ENCODE measurements at places on chromosomes 2 and 18.
A peak's percentile ranks its signal among the peaks of the same experiment; 100 is the strongest.

GRCh38 chr2:119490653-119491195 lies 33.6 kb downstream of the SCTR start:
- no peak for DNase-seq

GRCh38 chr2:147224070-147224469 lies 620.8 kb upstream of the ACVR2A start:
- no peak for DNase-seq

DNA sequence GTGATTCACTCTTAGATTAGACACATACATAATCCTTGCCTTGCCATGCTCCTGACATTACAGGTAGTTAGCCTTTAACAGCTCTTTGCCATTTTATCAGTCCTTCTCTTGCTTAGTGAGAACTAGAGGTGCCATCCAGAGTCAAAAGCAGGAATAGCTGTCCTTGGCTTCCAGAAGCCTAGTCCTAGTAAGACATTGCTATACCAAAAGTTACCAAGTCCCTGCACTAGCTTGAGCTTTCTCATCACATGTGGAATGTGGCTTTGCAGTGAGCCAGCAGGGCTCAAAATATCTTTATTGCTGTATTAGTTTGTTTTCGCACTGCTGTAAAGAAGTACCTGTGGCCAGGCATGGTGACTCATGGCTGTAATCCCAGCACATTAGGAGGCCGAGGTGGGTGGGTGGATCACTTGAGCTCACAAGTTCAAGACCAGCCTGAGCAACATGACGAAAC lies 104.7 kb upstream of the NOSTRIN start:
- no peak for DNase-seq

DNA sequence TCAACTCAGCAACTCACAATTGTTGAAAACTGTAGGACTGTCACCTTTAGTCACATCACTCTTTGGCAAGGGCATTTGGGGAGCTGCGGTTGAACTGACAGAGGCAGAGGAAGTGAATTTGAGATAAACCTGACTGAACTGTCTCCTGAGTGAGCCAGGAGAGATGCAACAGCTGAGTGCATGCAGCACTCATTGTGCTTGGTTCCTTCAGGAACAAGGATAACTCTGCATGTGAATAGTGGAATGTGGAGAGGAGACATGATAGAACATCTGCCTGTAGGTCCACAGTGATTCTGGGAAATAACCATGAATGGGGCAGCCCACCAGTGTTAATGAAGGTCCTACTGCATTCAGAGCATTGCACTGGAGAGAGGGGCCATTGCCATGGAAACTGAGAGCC lies 494.7 kb downstream of the STK39 start:
- no peak for DNase-seq

DNA sequence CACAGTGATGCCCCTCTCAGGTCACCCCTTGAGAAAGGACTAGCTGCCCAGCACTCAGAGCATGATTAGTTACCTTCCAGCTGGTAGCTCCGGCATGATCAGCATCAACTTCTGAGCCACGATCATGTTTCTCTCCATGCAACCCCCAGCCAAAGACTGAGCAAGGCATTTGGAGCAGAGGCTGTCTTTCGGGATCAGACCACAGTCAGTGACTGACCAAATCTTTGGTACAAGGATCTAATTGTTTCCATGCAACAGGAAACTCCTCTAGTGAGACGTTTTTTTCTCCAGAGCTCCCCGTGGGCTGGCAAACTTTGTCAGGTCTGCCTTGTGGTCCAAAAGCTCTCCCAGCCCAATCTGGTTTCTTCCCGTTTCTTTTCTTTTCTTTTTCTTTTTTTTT lies 244.3 kb downstream of the METTL4 start:
- DNase-seq: no peak

- DNase-seq: no peak
These were observed 234.7 kb downstream of the PRKCE start for GRCh38 chr2:45886171-45886663.

DNA sequence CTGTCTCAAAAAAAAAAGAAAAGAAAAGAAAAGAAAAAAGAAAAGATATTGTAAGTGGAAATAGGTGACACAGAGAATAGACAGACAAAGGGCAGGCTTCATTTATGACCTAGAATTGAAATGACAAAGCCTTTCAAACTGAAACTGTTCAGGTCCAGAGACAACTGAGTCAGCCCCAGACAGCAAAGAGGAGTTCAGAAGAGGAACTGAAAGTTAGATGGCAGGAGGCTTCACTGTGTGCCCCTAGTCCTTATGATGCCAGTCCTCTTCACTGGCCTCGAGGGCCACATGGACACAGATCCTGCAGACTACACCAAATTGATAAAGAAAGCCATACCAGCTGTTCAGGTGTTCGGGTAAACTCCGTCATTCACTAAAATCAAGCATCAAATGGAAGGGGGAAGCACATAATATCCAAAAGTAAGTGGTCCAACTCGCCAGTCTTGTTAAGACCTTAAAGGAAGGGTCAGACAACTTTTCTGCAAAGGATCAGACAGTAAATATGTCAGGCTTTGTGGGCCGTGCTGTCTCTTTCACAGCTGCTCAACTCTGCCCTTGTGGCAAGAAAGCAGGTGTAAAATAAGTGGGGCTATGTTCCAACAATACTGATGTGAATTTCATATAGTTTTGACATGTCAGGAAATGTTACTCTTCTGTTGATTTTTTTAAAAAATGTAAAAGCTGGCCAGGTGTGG lies 231.9 kb upstream of the MGAT5 start:
- no peak for DNase-seq

DNA sequence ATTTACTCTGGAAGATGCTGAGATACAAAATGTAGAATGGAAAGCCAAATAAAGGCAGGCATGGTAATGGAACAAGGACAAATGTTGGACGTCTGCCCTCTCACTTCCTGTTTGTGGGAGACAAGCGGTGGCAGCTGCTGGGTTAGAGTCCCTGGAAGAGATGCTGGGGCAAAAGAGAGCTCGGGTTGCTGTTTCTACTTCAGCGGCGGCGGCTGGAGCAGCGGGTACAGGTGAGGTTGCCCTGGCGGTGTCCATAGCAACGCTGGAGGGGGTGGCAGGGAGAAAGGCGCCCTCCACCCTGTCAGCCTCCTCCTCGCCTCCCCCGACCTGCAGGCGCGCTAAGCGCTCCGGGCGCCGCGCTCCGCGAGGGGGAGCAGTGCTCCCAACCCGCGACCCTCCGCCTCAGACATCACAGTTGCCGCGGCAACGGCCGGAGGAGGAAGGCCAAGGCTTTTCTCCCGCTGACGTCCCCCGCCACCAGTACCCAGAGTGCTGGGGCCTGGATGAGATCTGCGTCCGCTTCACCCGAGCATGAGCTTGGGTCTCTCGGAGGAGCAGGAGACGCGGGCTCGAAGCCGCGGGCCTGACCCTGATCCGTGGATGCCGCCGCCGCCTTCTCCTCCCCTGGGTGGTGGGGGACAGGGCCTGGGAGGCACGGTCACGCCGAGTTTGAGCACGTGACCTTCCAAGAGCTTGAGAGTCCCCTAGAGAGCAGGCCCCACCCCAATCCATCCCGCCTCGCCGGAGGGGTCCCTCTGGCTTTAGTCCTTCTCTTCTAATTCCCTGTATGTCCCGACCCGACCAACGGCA lies 65.6 kb downstream of the NOL4 start:
- DNase-seq: peak; percentile 97

DNA sequence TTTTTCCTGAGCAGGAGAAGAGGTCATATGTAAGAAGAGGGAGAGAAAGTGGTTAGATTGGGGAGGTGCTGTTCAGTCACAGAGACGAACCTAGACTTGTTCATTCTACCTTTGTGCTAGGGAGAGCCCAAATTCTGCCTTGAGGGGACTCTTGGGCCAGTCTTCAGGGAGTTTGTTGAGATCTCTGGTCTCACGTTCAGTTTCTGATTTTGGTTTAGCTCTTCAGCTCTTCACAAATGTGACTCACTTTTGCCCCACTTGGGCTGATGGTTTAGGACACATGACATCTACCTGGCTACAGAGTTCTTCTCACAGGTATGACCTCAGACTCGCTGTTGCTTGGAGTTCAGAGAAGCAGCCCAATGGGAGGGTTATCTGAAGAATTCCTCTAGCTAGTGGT lies 49.2 kb upstream of the DARS1 start:
- no peak for DNase-seq

DNA sequence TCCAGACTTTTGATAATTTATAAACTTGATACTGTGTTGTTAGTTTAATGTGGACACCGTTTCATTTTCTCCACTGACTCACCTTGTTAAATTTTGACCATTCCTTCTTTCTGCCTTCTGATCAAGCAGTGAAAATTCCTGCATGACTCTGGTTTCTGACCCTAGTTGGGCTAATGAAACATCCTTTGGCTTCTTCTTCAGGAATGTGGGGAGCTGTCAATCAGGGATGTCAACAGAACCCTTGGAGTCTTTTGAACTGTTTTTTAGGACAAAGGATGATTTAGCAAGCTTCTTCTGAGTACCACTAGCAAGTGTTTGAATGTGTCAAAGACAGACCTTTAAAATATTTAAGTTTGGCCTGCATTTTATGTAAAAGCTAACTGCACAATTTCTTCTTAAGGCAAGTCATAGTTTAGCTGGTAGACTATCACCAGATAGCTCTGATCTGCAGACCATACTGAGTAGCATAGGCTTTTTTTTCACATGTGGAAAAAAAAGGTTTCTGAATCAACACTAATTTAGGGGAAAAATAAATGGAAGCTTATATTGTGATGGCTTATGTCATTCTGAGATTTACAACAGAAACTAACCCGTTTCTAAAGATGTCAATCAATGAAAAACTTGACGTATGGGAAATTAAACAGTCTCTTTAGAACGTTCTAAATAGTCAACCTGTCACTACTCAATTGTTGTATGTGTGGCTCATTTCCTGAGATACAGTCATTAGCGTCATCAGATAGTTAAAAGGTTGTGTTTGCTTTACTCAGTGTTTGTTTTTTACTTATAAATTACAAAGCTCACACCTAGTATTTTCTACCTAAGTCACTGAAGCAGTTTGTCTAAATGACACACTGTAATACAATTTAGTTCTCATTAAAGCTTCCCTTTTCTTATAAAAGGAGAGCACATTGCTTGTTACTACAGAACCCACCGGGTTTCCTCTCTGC lies 311.4 kb downstream of the PTPRM start:
- no peak for DNase-seq

DNA sequence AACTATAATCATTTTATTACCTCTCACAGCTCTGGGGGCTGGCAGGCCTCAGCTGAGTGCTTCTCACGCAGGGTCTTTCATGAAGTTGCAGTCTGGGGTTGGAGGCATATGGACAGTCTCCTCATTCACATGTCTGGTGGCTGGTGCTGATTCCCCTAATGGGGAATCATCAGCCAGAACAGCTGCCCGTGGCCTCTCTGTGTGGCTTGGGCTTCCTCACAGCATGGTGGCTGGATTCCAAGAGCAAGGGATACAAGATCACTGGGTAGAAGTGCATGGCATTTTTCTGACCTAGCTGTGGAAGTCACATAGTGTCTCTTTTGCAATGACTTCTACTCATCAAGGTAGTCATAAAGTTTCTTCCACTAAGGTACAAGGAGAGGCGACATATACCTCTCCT lies 59.0 kb upstream of the LAPTM4A start:
- DNase-seq: no peak

GRCh38 chr2:69581774-69582581 lies 61.6 kb downstream of the AAK1 start:
- no peak for DNase-seq

DNA sequence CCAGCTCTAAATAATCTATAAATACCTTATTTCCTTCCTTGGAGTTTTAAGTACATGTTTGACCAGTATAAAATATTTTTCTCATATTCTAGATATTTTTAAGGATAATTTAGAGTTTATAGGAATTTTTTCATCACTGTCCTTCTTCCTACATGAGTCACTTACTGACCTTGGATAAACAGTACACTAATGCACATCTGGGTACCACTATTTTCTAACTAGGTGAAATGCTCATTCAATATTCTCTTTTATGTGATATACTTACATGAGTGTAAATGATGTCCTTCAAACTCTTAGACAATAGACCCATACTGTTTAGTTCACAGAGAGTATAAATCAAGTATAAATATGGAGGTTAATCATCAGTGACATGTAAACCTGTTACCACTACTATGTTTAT lies 1574.2 kb upstream of the ACVR2A start:
- no peak for DNase-seq

DNA sequence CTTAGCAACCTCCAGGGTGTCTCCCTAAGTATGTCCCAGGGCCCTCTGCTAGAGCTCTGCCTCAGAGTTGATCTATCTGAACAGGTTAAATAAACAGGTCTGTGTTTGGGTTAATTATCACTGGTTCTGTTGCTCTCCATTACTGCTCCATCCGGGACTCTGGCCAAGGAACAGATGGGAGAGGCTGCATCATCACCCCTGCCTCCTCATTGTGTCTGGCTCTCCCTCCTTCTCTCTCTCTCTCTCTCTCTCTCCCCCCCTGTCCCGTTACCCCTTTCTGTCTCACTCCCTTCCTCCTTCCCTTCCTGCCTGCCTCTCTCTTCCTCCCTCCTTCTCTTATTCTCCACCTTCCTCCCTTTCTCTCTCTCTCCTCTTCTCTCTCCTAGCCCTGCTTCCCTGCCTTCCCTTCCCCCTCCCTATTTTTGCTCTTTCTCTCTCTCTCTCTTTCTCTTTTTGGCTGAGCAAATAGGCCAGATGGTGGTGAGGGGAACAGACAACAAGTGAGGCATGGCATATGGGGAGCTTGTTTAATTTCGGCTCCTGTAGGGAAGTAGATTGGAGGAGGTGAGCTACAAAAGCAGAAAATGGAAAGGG lies 62.1 kb downstream of the SETBP1 start:
- peak; percentile 64 for DNase-seq

- no peak for DNase-seq
These were observed 15.3 kb downstream of the KYNU start for GRCh38 chr2:142892715-142893114.

DNA sequence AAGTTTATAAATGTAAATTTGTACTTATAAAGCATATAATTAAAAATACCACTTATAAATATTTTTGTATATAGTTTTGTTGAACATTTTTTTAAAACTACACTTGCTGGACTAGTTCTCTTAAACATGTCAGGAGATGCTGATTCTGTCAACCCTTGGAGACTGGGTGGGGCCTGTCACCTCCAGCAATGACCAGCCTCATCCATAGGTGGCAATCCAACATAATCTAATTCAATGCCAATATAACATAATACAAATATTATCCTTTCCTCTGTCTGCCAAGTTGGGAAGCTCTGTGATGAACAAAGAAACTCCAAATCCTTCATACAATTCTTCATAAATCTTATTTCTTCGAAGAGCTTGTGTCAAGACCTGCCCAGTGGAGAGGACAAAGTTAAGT lies 140.4 kb downstream of the RBMS1 start:
- no peak for DNase-seq

- DNase-seq: peak; percentile 9
These were observed 190.8 kb upstream of the NDUFV2 start for GRCh38 chr18:8911408-8912340.

GRCh38 chr2:30448308-30448707 lies 1.3 kb downstream of the LCLAT1 start:
- DNase-seq: no peak

DNA sequence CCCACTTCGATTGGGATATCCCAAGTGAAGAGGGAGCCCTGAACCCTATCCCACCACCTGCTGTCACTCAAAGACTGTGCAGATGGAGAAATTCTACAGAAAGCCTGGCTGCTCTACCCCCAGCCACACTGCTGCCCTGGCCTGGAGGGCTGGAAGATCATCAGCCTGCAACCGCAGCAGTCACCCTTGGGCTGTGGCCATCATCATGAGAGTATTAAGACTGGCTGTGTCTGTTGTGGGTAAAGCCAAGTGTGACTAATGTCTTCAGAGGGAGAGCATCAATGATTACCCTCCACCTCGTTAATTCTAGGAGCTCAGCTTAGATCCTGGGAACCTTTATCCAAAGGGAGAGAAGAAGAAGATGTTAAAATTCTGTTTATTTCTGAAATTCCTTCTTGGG lies 221.5 kb downstream of the TFCP2L1 start:
- DNase-seq: no peak
